ENCODE measurements at places on chromosomes 4 and X.

DNA sequence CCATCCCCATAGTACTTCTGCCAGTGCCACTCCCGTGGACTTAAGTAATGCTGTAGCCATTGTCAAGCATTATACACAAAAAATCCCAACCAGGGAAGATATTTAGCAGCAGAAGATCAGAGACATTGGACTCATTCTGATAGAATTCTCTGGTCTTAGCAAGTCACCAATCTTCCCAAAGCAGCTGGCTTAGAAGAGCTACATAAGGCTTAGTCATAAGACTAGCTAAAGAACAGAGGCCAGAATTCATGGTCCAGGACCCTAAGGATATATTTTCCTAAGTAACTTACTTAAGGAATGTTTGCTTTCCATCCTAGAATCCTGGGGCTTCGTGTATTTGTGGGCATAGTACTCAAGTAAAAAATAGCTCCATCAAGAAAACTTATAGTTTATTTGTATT is 100.3 kb upstream of the SLIT2 start:
- DNase-seq: no peak

- no peak for DNase-seq
Measured at GRCh38 chrX:50769389-50770063, 44.5 kb downstream of the SHROOM4 start.

DNA sequence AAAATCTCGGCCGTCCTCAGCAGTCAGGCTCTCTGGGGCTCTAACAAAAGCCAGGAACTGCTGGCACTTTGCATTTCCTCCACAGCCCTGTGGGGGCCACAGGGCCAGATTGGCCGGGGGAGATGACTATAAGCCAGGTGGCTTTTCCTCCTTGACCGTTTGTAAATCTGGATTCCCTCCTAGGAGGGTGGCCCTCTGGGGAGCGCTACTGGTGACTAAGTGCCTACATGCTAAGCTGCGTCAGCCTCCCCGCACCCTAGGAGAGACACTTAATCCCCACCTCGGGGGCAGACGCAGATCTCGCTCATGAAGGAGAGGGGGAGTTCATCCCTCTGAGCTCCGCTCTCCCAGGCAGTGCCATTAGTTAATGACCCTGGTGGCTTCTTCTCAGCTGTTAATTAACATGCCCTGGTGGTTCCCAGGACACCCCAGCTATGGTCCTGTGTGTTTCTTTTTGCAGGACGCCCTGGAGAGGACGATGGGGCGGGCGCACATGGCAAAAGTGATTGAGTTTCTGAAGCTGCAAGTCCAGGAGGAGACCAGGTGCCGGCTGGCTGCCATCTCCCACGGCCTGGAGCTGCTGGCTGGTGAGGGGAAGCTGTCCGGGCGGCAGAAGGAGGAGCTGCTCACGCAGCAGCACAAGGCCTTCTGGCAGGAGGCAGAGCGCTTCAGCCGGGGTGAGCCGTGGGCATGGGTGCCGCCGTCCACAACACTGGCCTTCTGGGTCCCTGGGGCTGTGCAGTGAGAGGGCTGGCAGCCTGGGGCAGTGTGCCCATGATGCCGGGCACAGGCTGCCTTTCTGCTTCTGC is 41.6 kb downstream of the EVC start:
- no peak for DNase-seq

DNA sequence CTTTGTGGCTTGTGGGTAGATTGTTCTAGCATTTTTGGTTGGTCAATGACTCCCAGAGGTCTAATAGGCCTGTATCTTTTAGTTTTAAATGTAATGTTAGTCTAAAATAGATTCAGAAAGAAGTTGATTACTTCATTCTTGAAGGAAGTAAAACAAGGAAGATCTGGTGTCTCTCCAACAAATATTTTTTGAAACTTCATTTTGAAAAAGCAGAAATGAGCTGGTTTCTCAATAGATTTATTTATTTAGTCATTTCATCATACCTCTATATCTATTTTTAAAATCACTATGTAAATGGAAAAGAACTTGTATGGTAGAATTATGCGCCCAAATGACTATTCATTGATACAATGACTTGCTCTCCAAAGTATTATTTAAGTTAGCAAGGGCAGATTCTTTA is 7.2 kb downstream of the HTR2C start:
- no peak for DNase-seq

DNA sequence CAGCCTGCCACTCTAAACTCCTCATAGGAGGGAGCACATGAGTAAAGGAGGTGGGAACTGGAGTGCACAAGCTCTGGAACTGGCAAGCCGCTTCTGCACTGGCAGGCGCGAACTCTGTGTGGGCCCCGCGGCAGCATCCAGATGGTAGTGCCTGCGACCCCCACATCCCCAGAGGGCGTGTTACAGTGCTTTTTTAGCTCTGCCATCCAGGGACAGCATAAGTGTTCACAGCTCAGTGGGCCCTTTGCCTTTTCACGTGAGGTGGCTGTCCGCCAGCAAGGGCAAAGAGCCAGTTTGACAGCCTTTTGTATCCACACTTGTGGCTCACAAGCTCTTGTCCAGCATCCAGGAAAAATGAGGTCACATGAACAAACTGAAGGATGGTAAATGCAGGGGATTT is 581.6 kb upstream of the DIAPH2 start:
- DNase-seq: no peak

- DNase-seq: no peak
Measured at GRCh38 chrX:111262086-111262485, 8.2 kb downstream of the CAPN6 start.

GRCh38 chr4:140185412-140186081 is 31.6 kb upstream of the MAML3 start:
- DNase-seq: no peak
